NCI-H1092 (cell line): ENCODE measurements at places on chromosomes 2 and 18.

DNA sequence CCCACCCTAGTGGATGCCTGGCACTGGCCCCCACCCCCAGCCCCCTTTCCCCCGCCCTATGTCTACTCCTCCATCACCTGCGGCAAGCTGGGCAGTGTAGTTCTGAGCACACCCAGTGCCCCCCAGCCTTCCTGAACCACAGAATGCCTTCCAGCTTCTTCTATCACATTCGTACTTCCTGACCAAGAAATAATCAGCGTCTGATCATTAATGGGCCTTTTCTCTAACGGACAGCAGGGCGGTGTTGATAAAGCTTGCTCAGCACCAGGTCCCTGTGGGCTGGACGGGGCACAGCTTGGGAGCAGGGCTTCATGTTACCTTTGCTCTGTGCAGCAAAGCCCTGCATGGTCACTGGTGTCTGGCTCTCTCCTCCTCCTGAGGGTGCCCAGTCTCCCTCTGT lies 15.4 kb downstream of the UXS1 start:
- no peak for DNase-seq

GRCh38 chr2:26144953-26145680 lies 27.8 kb upstream of the GAREM2 start:
- DNase-seq, result peak; percentile 36

DNA sequence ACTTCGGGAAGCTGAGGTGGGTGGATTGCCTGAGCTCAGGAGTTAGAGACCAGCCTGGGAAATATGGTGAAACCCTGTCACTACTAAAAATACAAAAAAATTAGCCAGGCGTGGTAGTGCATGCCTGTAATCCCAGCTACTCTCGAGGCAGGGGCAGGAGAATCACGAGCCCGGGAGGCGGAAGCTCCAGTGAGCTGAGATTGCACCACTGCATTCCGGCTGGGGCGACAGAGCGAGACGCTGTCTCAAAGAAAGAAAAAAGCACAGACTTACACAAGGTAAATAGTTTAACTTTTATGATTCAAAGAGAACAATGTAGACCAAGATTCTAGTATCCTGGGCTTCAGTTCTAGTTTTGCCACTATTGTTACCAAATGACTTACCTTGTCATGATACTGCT lies 37.4 kb downstream of the NCKAP1 start:
- no peak for DNase-seq

DNA sequence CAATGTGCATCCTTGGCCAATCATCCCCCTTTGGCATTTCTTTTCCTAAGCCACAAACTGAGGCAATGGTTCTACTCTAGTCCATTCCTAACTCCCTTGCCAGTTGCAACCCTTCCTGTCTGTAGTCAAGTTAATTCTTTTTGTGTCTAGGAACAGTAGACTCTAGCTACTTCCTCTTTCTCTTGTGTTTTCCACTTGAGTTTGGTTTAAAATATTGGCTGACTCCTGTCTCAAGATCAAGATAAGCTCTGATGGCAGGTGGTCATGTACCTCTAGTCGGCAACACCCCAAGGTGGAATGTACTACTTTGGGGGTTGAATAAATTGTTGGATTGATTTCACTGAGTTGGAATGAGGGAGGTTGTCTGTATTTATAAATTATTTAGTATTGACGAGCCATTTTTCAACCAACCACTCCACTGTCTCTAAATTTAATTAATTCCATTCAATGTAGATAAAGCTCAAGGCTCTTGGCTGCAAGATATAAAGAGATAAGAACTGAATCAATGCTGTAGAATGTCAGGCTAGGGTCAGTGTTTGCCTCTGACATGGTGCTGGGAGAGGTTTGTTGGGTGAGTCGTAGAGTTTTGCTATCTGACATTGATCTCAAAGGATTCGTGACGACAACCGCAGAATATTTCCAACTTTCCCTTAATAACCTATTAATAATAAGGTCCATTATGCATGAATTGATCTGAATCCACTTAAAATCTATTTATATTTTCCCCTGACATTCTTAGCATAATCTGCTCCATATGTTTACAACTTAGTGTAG lies 188.7 kb upstream of the APCDD1 start:
- DNase-seq, result no peak

DNA sequence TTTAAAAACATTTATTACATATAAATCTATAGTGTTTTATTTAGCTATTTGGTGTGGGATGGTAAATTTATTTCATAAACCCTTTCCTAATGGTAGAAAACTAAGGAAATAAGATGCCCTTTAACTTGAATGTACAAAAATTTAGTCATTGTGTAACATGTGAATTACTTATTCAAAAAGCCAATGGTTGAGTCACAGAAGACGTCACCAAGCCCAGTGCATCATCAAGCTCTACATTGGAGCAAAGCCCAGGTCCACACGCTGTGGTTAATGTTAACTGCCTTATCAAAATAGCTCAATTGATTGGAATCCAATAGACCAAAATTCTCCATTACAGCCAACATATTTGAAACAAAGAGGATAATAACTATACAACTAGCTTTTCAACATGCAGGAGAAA lies 145.5 kb upstream of the LYPD1 start:
- DNase-seq, result no peak

GRCh38 chr2:47203995-47204394 lies 48.9 kb upstream of the STPG4 start:
- no peak for DNase-seq

DNA sequence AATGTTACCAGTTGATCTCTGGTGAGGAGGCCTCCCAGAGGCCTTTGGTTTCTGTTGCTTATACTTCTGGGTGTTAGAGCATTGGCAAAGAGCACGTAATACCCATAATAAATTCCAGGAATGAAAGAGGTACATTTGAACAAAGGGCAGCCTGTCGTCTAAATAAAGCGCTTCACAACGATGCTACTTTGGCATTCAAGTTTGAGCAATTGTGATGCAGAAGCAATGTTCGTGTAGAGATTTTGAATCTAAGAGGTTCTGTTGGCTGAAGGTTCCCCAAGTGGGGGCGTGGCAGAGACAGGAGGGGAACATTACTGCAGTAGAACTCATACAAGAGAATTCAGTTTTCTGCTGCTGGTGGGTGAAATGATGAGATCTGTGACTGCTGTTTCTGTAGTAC lies 27.8 kb downstream of the ZNF532 start:
- DNase-seq, result no peak

DNA sequence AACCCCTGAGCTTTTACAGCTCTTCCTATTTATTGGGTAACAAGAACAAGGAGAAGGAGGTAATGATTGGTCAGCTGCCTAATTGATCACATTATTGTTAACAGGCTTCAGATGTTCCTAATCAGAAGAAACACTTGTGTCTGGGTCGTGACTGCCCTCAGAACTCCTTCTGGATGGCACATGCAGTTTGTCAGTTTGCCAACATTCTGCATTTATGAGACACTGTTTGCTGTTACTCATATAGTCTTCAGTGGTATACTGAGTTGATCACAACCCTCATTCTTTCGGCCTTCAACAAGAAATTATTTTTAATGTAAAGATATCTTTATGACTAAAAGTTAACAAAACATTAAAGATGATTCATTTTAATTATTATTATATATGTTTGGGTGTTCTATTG lies 95.7 kb upstream of the DOCK10 start:
- DNase-seq, result no peak
